ENCODE measurements at places on chromosomes 12 and 14.

- DNase-seq = no peak
Measured at GRCh38 chr12:53825246-53826081, 73.7 kb upstream of the CISTR start.

DNA sequence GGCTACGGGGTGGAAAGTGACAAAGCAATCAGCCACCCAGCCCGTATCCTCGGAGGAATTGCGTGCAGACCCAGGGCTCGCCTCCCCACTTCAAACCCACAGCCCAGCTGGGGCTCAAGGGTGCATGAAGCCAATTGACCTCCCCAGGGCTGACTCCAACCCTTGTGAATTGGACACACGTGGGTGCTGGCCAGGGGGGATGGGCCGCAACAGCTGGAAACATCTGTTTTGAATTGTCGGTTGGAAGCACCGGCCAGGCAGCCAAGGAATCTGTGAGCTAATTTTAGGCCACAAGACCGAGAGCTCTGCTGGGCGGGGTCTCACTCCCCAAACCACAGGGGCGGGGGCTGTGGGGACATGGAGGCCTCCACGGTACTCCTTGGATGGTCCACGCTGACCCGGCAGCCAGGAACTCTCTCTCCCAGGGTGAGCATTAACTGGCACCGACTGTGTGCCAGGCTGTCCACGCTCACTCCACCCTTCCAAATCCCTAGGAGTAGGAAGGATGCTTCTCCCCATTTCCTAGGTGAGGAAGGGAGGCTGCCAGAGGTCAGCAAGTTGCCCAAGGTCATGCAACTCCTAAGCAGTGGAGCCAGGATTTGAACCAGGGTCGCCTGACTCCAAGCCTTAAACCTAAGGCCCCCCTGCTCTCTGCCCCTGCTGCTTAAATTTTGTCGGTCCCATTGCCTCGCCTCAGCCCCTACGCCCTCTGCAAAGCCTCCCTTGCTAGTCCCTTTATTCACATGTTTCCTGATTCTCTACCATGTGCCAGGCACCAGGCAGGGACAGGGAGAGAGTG, 11.9 kb upstream of the TMEM119 start:
- DNase-seq = peak; percentile 96

DNA sequence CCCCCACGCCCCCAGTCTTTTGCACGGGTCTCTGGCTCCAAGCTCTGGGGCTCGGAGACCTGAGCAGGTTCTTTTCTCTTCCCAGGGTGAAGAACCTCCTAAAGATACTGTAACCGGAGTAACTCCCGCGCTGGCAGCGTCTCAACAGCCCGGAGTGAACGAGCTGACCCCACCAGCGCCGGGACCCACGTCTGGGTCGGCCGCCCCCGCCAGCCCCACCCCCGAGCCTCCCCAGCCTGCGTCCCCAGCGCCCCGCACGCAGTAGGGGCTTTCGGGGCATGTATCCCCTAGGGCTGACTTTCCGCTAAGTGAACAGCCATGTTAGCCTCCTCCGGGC, 858 bp downstream of the SLC35F4 start:
- DNase-seq = no peak

DNA sequence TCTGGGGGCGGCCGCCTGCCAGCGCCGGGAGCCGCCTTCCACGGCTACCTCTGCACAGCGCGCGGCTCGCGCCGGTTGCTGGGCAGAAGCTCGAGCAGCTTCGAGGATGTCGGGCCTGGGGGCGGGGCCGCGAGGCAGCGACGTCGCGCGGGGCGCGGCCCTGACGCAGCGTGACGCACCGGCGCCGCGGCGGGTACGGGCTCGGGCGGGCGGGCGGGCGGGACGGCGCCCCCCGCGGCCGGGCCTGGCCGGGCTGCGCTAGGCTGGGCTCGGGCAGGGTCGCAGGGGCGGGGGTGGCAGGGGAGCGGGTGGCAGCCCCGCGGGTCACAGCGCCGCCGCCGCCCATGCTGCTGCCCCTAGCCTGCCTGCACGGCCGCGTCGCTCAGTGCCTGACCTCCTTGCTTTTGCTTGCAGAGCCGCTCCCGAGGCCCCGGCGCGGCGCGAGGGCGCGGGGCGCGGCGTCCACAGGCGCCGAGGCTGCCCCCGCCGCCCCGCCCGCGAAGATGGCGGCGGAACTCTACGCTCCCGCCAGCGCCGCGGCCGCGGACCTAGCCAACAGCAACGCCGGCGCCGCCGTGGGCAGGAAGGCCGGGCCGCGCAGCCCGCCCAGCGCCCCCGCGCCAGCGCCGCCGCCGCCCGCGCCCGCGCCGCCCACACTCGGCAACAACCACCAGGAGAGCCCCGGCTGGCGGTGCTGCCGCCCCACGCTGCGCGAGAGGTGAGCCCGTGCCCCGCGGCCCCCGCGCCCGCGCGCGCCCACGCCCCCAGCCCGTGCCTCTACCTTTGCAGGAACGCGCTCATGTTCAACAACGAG, at the start of gene BTBD6:
TSS of gene BTBD6 (plus strand) at position 166 of the 814 bp plus-strand sequence. CDS start at position 345, 179 bp downstream.
- DNase-seq = peak; percentile 75

DNA sequence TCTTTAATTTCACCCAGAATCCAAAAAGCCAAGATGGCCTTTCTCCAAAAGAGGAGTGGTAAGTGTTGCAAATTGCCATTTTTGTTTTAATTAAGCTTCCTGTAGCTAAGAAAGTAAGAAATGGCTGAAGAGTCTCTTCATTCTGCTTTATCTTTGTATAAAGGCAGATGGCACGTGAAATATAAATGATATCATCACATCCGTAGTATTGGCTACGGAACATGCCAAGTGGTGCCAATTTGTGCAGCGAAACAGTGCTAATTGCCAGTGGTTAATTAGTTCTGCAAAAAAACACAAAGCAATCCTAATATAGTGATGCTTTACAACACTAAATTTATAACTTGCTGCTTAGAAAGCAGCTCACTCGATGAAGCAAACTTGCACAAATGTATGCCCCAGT, 29.4 kb downstream of the PLEKHG7 start:
- no peak for DNase-seq

- no peak for DNase-seq
Measured at GRCh38 chr12:131941116-131941986, 8.4 kb upstream of the EP400 start.

GRCh38 chr14:56124327-56124726, 6.1 kb downstream of the PELI2 start:
- peak; percentile 70 for DNase-seq

Measured in fibroblast of upper back skin (primary cell).